ENCODE measurements at places on chromosomes 7 and 10.

DNA sequence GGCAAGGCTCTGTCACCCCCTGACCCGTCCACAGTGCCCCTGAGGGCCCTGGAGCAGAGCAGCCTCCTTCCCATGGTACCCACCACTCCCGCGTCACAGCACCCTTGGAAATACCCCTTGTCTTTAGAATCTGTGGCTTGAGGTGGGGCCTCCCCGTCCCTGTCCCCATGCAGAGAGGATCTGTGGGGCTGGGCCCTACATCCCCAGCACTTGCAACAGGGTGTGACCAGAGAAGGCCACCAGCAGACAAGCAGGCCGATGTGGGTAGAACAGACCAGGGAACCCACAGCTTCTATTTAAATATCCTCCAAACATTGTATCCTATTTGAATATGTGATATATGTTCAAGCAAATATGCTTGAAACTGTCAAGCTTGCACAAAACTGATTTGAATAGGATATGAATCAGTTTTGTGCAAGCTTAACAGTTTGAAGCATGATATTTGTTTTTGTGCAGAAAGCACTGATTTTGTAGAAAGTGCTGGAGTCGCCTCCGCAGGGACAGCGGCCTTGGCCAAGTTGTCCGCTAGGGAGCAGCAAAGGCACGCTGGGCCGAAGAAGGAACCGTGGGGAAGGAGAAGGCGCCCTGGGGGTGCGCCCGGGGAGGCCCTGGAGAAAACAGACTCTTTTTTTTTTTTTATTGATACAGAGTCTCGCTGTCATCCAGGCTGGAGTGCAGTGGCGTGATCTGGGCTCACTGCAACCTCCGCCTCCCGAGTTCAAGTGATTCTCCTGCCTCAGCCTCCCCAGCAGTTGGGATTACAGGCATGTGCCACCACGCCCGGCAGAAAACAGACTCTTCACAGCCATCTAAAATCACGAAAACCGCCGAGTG, 2.2 kb downstream of the CFAP46 start:
- peak; percentile 43 for DNase-seq

- DNase-seq: no peak
These were observed 12.1 kb downstream of the KBTBD2 start for GRCh38 chr7:32879460-32879859.

DNA sequence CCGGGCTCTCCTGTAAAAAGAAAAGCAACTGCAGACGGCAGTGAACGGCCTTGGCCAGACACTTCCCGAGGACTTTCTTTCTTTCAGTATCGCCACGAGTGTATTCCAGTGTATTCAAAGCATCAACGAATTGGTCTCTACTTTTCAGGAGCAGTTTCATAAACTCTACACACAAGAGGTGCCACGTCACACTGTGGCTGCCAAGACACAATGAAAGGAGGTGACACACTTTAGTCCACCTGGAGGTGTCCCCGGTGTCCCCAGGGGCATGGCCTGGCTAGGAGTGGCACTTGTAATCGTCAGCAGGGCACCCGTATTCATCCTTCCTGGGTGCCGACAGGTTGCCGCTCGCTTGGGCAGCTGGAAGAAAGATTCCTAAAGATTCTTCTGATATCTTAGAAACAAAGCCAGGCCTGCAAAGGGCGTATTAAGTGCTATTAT, 5.0 kb downstream of the TNS3 start:
- DNase-seq: peak; percentile 61

DNA sequence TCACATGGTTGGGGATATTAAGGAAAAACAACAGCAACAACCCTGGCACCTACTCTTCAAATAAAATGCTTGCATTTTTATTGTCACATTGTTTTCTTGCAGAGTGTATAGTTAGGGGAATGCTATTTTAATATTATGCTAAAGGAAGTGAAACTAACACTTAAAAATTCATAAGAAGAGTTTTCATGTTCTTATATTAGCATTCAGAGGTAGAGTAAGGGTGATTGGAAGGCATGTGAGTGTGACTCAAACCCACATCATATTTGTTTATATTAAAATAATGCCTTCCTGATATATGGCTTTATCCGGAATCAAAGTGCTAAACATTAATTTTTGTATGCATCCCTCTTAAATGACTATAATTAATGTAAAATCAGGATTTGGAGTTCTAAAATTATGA, 59.8 kb upstream of the TES start:
- DNase-seq: no peak

DNA sequence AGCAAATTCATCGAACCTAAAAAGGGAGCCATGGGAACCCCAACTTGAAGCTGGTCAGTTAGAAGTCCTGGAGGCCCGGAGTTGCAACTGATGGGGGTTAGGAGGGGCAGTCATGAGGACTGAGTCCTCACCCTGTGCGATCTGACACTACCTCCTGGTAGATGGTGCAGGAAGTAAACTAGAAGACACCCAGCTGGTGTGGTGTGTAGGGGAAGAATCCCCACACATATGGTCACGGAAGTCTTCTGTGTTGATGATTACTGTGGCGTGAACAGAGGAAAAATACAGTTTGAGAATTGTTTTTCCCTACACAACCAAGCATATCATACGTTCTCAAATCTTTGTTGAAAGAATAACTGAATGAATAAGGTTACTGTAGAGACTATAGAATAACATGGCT, 164.6 kb upstream of the KCTD7 start:
- no peak for DNase-seq

All from stomach (tissue), 19 donors.